ENCODE measurements at places on chromosomes 13 and 19.

- no peak for DNase-seq
Observed at GRCh38 chr13:91355826-91356710, 8.6 kb downstream of the MIR17HG start.

DNA sequence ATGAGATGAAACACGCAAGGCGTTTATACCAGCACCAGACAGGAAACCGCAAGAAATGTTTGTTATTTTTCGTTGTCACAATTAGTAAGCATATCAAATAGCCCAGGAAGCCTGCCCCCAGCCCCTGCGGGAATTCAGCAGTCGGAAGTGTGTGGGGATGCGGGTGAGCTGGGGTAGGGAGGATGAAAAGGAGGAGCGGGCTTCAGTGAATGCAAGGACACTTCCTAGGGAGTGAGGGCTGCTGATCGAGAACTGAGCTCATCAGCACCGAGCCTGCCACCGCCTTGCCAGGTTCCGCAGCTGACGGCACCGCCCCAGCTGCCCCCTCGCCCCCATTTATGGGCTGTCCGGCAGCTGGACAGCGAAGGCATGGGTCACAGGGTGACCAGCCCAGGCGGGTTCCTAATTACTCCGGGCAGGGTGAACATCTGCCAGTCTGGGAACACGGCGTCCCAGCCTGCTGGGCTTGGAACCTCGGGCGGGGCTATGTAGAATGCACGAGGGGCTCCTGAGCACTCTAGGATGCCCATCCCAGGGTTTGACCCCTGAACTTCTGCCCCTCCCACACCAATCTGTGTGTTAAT lies 1.6 kb upstream of the BEST2 start:
- no peak for DNase-seq

- no peak for DNase-seq
Observed at GRCh38 chr13:29270271-29270985, 325.1 kb downstream of the SLC7A1 start.

DNA sequence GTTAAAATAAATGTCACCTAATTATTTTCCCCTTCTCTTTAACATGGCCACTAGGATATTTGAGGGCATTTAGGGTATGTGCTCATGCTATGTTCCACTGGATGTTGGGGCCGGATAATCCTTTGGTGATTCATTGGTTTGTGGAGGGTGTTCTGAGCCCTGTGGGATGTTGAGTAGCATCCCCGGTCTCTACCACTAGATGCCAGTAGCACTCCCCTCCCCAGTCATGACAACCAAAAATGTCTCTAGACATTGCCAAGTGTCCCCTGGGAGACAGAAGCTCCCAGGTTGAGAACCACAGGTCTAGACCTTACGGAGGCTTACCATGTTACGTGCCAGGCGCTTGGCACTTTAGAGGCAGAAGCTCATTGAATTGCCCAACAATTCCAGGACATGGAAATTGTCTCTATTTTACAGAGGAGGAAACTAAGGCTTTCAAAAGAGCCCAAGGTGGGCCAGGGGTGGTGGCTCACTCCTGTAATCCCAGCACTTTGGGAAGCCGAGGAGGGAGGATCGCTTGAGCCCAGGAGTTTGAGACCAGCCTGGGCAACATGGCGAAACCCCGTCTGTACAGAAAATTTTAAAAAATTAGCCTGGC lies 14.1 kb downstream of the SHANK1 start:
- DNase-seq: no peak

DNA sequence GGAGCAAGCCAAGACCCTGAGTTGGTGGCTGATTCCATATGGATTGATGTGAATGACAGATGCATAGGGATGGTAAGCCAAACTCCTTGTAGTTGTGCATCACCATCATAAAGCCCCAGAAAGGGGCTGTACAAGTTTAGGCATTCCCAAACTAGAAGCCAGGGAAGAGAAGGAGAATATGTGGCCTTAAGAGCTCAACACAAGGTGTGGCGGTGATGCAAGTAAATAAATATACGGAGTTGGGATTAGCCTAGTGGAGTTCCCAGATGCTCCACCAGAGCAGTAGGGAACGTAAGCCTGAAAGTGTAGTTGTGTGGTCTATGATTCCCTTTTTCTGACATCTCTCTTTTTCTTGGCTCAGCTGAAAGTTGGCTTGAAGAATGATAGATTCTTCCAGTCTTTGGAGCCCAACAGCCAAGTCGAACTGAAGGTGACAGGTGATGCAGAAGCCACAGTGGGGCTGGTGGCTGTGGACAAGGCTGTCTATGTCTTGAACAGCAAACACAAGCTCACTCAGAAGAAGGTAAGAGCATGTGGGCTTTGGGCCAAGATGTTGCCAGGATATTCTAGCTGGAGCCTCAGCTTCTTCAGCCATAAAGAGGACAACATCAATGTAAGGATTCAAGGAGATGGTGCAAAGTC lies 30.1 kb downstream of the RDH8 start:
- no peak for DNase-seq

- DNase-seq: peak; percentile 4
Observed at GRCh38 chr13:39616087-39616694, 13.2 kb upstream of the LHFPL6 start.

GRCh38 chr13:95620030-95620824 lies 24.3 kb downstream of the DZIP1 start:
- DNase-seq: no peak

DNA sequence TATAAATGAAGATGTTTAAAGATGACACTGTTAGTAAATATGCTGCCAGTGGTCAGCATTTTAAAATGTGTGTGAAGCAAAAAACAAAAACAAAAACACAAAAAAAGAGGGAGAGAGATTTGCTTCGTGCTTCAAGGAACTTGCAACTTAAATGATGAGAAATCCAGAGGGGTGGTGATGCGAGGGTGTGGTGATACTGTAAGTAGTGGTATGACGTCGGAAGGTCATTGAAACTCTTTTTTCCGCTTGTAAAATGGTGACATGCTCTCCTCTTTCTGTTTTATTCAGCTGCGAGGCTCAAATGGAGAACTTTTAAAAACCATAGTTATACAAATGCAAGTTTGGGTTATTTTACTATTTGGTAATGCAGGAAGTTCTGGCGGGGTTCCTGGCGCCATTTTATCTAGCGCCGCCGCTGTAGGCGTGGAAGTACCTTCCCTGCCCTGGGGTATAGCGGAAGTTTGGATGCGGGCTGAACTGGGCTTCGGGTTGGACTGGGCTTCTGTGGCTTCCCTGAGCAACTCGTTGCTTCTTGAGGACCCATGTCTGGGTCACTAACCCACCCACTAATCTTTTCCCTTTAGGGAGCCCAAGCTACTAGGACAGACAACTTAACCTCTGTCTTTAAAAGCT lies 34.8 kb downstream of the DGKH start:
- DNase-seq: no peak

- no peak for DNase-seq
Observed at GRCh38 chr13:59478908-59479307, 684.8 kb downstream of the DIAPH3 start.

All from stimulated activated CD4-positive, alpha-beta T cell treated with anti-CD3 and anti-CD28 coated beads, Interleukin-4, amount 100 ng/mL, for 1 hour (primary cell).